ENCODE measurements at places on chromosomes 3 and 15. TPM values are rescaled to one million over a fixed set of nuclear protein-coding genes. Genes with fewer than 3 reads are reported as not detected.

GPR176 gene
- total RNA-seq: 2.0 TPM

PHLDB2 gene
- 85.1 TPM for total RNA-seq

DNA sequence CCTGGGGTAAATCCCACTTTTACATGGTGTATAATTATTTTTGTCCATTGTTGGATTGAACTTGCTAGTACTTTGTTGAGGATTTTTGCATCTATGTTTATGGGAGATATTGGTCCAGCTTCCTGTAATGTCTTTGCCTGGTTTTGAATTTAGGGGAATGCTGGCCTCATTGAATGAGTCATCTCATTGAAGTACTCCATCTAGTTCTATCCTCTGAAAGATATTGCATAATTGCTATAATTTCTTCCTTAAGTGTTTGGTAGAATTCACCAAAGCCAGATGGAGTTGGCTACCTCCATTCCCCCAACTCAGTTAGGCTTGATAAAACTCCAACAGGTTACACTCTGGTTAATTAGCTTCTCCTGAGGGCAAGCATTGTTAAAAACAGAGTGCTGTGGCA lies 237.4 kb upstream of the TGFBR2 start:
- no peak for DNase-seq

GRCh38 chr3:48634661-48635221 lies 520 bp downstream of the SLC26A6 start:
- peak; percentile 45 for DNase-seq

DNA sequence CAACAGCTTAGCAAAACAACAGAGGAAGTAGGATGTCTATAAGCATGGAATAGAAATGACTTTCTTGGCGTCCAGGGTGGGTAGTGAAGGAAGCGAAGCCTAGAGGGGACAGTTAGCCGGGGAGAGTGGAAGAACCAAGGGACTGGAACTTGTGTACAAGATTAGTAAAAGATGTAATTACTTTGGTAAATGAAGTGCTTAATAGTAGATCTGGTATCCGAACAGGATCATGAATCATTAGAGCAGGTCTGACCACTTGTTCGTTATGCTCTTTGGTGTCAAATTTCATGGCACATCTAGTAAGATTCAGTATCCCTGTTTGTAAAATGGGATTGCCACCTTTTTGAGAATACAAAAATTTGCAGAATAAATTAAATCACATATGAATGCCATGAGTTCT lies 112.5 kb upstream of the MLF1 start:
- DNase-seq: no peak

- DNase-seq: no peak
These were observed 10.1 kb downstream of the COL8A1 start for GRCh38 chr3:99648516-99648915.

DNA sequence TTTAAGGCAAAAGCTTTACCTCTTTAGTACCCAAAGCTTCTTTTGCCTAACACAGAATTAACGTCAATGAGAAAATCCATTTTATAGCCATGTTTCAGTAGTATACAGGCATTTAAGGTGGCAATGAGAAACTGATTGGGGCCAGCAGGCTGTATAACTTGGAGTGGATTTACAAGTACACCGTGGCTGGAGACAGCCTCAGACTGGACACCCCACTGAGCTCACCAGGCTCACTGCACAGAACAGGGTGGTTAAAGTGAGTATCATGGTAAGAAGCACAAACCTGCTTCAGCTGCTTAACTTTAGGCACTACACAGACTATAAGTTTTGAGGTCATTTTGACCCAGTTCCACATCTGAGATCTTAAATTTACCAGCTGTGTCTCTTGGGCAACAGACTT lies 8.9 kb downstream of the CPOX start:
- DNase-seq: no peak

GRCh38 chr3:125433091-125433534 lies 58.0 kb upstream of the ZNF148 start:
- DNase-seq: no peak

GRCh38 chr3:150306083-150306482 lies 102.0 kb upstream of the TSC22D2 start:
- DNase-seq: no peak

GRCh38 chr3:197028728-197029510 lies 698 bp downstream of the MELTF start:
- DNase-seq: no peak

DNA sequence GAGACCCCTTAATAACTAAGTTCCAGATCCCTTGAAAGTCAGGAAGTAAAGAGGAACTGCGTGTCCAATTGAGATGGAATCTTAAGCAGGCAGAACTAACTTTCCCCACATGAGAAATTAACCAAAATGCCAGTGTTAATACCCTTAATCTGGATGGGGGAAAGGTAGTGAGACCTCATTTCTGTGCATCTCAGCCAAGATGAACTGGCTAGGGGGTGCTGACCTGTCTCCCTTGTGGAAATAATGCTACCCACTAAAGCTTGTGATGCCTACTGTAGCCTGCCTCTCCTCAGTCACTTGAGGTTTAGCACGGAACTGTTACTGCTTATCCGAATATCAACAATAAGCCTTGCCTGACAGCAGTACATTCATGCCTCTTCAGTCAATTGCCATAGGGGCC lies 15.1 kb downstream of the BOC start:
- no peak for DNase-seq

- no peak for DNase-seq
These were observed 97.7 kb upstream of the ZBED2 start for GRCh38 chr3:111692593-111693552.

DNA sequence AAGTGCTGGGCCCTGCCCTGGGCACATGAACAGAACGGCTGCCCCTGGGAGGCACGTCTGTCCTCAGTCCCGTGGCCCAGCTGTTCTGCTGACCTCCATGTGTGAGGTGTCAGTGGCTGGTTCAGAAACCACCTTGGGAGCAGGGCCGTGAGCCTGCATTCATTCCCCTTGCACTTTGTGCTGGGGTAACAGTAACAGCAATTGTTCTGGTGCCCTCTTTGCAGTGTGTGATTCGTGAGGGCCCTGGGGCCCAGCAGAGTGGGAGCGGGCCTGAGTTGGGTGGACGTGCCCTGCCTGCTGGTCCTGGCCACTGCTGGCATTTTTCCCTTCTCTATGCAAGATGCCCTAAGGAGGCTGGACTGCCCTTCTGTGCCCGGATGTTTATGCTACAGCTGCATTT lies 50.4 kb upstream of the MYZAP start:
- no peak for DNase-seq

GRCh38 chr15:80487839-80488390 lies 83.7 kb downstream of the ARNT2 start:
- DNase-seq: no peak

- no peak for DNase-seq
These were observed 265.5 kb upstream of the ROPN1 start for GRCh38 chr3:124257336-124257864.

GRCh38 chr3:4587061-4587837 lies 94.1 kb downstream of the ITPR1 start:
- no peak for DNase-seq

DNA sequence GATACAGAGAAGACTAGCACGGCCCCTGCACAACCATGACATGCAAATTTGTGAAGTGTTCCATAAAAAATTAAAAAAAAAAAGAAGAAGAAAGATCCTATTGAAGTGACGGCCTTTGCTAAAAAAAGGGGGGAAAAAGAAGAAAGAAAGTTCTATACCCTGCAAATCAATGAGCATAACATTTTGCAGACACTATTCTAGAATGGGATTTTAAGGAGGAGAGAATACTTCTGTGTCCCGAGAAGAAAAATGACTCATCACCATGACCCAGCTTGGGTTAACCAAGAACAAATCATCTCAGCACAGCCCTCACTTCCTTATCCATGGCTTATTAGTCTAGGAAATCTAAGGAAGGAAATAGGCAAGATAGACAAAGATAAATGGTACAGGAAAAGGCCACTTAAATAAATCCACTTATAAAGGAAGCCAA lies 7.4 kb upstream of the SH3BP5 start:
- DNase-seq: no peak

GRCh38 chr3:134993011-134993410 lies 198.0 kb downstream of the EPHB1 start:
- DNase-seq: no peak

- no peak for DNase-seq
These were observed 417.1 kb upstream of the GOLIM4 start for GRCh38 chr3:168512802-168513201.

DNA sequence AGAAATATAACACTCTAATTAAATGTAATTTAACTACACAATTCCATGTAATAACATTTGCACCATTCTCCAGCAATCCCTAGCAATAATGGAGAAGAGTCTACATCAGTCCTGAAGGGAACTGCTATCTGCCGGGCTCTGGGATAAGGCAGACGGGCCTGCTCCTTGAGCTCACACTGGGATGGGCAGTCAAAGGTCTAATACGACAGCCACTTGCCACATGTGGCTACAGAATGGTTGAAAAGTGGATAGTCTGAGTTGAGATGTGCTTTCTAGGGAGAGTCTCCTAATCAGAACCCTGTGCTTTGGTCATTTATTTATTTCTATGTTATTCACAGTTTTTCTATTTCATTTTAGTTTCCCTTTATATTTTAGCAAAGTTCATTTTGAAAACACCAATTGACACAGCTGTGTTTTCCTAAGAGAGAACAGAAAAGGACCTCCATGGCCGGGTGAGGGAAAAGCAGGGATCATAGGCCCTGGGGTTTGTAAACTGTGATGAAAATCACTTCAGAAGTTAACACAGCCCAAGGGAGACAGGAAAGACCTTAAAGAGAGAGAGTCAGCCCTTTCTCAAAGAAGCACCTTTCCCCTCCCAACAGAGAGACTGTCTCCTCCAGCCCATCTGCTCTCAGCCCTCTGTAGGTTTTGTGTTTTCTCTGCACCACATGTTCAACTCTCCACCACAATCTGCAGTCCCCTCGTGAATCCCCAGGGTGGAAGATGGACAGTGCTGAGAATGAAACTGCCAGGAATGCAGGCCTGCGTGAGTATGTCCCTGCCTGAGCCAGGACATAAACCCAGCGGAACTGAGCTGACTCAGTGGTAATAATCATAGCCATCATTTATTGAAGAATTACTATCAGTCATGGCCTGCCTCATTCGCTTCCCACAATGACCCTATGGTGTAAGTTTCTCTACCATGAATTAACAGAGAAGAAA lies 11.6 kb downstream of the FSIP1 start:
- no peak for DNase-seq

DNA sequence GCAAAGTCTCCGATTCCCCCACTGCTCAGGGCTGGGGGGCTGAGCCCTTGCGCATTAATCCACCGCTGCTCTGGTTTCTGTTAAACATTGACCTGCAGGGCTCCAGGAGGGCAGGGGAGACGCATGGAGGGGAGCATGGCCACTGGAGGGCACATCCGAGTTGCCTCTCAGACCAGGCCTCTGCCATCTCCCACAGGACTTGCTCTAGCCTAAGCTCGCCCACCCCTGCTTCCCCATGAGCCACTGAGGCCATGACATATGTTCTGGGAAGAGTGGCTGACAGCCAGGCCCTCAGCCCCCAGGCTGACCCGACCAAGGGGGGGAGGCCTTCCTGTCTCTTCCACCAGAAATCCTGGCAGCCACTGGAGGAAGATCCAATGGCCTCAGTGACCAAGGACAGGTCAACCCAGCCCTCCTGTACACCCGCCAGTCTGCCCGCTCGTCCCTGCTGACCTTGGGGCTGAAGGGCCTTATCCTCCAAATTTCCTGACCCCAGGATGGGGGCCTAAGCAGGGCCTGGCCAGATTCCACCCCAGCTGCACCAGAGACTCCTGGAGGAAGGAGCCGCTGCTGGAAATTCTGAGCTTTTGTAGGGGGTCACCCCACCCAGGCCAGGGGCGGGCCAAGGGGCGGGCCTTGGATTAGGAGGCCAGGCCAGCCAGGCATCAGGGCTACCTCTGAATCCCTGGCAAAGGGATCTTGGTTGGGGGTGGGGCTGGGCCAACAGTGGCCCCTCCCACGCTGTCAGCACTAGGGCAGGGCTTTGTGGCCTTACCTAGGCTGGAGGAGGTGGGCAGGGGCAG lies at the start of gene HYAL1:
Gene HYAL1 (minus strand): TSS at position 562 of the 803 bp plus-strand sequence. CDS start 618 bp downstream, outside the sequence.
- peak; percentile 91 for DNase-seq

GRCh38 chr3:18431266-18431665 lies 6.1 kb upstream of the SATB1 start:
- DNase-seq: no peak

- no peak for DNase-seq
These were observed 10.3 kb upstream of the ALDH1A3 start for GRCh38 chr15:100869151-100869999.

- DNase-seq: no peak
These were observed 9.0 kb upstream of the CAMKV start for GRCh38 chr3:49878686-49879085.
